ENCODE measurements at places on chromosomes 1 and 21.
A peak's percentile ranks its signal among the peaks of the same experiment; 100 is the strongest.

GRCh38 chr1:184418652-184419349, 32.0 kb downstream of the C1orf21 start:
- no peak for DNase-seq

- no peak for DNase-seq
Measured at GRCh38 chr1:160437432-160438316, 37.3 kb downstream of the VANGL2 start.

- no peak for DNase-seq
Measured at GRCh38 chr21:41428311-41428710, 2.3 kb downstream of the MX1 start.

DNA sequence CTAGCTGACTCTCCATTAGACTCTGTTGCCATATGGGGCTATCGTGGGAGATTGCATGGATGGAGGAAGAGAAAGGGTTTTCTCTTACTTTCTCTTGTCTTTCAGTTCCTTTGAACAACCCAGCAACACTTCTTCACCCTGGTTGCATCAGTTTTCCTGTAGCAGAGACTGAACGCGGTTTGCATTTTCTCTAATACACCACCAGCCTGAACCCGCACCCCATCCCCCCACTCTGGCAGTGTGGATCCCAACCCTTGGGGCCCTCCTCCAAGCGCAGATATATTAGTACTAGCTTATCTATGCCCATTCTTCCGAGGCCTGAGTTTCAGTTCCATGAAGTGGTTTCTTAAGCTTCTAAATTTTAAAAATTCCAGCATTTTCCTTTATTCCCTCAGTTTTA, 12.6 kb downstream of the DR1 start:
- no peak for DNase-seq

- peak; percentile 48 for DNase-seq
Measured at GRCh38 chr1:186680245-186681061, at the start of gene PTGS2. Gene PTGS2 (minus strand): TSS chr1:186680423. CDS start chr1:186680290, 133 bp downstream.

DNA sequence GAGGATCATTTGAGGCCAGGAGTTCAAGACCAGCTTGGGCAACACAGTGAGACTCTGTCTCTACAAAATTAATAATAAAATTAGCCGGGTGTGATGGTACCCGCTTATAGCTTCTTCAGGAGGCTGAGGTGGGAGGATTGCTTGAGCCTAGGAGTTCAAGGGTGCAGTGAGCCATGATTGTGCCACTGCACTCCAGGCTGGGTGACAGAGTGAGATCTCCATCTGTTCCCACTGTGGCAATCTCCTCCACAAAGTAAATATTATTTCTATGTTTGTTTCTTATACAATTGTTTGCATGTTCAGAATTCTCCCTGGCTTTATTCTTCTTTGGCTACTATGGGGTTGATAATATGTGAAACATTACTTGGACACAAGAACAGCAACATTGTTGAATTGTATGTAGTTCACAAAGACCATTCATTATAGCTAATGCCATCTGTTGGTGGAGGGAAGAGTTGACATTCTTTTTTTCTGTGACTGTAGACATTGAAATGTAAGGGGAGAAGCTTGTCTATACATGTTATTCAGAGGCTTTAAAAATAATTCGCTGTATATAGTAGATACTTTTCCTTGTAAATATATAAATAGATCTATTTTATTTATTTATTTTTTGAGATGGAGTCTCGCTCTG, 47.8 kb upstream of the SRSF10 start:
- DNase-seq: peak; percentile 49

- DNase-seq: no peak
Measured at GRCh38 chr1:1678581-1679380, 13.8 kb downstream of the SLC35E2B start.

GRCh38 chr1:215076322-215076721, 6.2 kb upstream of the KCNK2 start:
- DNase-seq: peak; percentile 27

GRCh38 chr1:70587872-70588366, 176.9 kb downstream of the CTH start:
- DNase-seq: no peak

- DNase-seq: no peak
Measured at GRCh38 chr1:21913258-21913657, 23.9 kb downstream of the HSPG2 start.

GRCh38 chr1:159877695-159878444, 15.4 kb upstream of the VSIG8 start:
- no peak for DNase-seq

GRCh38 chr1:232863544-232864275, 58.5 kb downstream of the MAP10 start:
- no peak for DNase-seq

DNA sequence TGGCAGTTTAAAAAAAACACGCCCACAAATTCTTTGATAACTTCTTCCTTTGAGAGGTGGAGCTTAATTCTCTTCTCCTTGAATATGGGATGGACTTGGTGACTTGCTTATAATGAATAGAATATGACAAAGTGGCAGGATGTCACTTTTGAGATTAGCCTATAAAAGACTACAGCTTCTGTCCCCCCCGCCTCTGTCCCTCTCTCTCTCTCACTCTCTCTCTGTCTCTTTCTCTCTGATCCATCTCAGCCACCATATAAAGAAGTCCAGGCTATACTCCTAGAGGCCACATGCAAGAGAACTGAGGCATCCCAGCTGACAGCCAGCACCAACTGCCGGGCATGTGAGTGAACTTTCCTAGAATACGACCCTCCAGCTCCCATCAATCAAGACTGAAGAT, 7.7 kb upstream of the DMBX1 start:
- DNase-seq: no peak

DNA sequence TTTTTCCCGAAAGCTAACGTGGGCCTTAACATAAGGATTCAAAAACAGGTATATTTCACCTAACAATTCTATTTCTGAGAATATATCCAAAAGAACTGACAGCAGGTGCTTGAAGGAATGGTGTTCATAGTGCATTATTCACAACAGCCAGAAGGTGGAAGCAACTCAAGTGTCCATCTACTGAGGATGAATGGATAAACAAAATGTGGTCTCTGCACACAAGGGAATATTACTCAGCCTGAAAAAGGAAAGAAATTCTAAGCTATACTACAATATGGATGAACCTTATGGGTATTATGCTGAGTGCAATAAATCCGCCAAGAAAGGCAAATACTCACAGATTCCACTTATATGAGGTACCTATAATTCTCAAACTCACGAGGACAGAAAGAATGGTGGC, 6.1 kb upstream of the RIPPLY3 start:
- no peak for DNase-seq

DNA sequence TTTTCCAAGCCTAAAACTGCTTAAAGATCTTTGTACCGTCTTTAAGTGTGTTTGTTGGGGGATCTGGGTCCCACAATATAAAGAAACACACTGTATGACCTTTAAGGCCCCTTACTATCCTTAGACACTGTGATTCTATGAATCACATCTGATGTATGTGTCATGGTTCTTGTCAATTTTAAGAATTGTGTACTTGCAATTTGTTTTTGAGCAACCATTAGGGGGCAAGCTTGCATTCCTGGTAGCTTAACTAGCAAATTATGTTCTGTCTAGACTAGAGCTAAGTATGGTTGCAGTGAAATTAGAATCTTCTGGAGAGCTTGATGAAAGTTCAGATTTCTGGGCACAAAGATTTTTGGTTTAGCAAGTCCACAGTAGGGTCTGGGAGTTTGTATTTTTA, 219.5 kb downstream of the TPR start:
- peak; percentile 51 for DNase-seq

GRCh38 chr1:151526735-151527525, 13.2 kb upstream of the TUFT1 start:
- DNase-seq: no peak

GRCh38 chr1:42935971-42936308, 22.7 kb downstream of the SLC2A1 start:
- no peak for DNase-seq

- no peak for DNase-seq
Measured at GRCh38 chr1:181296180-181296579, 187.1 kb upstream of the CACNA1E start.

GRCh38 chr1:154837672-154838171, 32.4 kb downstream of the KCNN3 start:
- no peak for DNase-seq

DNA sequence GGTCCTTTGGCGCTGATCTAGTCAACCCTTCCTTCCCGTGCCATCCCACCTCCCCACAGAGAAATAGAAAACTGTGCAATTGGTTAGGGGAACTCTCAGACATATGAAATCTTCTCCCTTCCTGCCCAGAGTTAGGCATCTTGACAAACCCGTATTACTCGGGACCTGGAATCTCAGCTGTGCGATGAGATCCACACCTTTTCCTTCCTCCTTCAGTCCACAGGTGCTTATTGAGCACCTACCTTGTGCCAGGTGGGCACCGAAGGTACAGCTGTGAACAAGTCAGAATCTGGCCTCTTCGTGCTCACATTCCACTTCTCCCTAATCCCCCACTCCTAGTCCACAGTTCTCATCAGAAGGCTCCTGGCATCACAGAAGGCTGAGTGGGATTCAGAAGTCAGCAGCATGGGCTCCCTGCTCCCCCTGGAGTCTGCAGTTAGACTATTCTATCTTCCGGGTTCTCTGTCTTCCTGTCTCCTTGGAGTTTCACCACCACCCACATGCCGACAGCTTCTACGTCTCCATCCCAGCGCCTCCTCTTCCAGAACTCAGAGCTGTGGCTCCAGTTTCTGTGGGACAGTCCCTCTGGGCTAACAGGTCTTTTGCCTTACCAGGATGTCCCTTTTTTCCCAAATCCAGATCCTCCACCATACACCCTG, 23.0 kb downstream of the KNCN start:
- DNase-seq: no peak

DNA sequence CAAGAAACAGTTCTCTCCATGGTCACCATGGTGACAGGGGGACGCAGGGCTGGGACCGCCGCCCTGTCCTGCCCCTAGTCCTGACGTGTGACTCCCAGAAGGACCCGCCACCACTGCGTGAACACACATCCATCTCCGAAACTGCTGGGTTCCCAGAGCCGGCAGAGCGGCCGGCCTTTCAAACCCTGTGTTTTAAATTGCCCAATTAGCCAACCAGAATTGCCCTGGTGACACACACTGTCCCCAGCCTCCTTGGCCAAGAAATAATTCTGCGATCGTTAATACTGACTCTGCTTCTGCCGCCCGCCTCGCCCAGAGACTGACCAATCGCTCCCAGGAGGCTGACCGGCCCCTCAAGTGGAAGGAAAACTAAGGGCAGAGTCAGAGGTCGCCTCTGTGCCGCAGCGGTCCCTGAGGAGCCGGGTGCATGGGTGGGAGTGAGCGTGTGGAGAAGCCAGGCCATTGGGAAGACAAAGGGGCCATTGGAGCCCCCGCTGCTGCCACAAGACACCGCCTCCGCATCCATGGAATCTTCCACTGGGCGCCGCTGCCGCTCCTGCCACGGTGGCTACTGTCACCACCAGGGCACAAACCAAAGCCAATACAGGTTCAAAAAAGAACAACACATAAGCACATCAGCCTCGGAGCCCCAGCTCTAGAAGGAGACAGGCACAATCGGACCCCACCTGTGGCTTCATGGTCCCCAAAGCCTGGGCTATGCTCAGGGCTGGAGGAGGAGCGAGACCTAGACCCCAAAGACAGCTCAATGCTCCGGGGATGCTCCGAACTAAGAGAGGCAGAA, 273.2 kb downstream of the NPHP4 start:
- DNase-seq: no peak

GRCh38 chr1:248837045-248837780, 811 bp upstream of the ZNF672 start:
- no peak for DNase-seq

- DNase-seq: no peak
Measured at GRCh38 chr1:96515430-96515829, 206.2 kb upstream of the PTBP2 start.

DNA sequence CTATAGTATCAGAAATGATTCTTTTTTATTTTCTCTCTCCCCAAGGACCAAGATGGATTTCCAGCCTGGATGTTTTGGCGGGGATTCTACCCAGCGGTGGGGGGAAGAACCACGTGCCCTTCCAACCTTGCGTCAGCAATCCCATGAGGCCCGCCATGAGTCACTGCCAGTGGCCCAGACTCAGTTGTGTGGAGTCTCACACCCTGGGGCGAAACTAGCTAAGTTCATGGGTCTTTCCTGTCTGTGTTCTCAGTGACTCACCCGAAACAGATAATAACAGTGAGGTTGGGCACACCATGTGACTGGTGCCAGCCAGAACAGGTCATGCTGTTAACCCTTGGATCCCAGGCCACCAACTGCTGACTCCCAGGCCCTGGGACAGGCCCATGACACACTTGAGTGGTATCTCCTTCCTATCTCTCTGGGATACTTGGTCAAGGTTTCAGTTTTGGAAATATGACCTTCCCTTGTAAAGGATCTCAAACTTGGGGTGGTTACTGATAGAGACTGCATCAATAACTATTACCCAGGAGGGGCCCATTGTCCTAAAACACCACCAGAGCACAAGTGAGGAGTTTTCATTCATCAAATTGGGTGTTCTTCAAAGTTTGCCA, 98.0 kb upstream of the DUSP10 start:
- DNase-seq: peak; percentile 72

GRCh38 chr21:33208534-33208933, 21.2 kb upstream of the IFNAR2 start:
- DNase-seq: no peak

GRCh38 chr1:232521660-232522059, 108.3 kb downstream of the SIPA1L2 start:
- DNase-seq: no peak

DNA sequence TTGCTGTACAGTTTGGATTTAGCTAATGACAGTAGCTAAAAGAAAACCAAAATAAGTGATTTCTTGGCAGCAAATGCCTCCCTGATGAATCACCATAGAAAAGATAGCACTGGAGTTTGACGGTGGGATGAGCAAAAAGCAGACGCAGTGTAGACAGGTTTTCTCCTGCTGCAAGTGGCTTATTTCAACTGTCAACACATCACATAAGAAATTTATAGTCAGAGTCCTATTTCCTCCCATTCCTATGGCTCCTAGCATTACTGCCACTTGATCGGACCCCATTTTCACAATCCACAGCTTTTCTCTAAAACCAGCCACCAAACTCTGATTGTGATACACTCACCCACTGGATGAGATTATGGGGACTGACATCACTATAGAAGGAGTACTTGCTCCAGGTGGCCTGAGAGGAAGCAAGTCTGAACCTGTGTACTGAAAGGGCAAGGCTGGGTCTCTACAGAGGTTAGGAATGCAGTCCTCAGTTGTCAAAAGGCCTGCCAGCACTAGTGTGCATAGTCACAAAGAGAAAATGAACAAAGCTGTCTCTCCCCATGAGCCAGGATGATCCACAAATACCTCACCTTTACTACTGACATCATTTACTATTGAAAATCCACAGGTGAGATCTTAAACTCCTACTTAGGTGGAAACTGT, 359.8 kb downstream of the LTN1 start:
- peak; percentile 44 for DNase-seq

DNA sequence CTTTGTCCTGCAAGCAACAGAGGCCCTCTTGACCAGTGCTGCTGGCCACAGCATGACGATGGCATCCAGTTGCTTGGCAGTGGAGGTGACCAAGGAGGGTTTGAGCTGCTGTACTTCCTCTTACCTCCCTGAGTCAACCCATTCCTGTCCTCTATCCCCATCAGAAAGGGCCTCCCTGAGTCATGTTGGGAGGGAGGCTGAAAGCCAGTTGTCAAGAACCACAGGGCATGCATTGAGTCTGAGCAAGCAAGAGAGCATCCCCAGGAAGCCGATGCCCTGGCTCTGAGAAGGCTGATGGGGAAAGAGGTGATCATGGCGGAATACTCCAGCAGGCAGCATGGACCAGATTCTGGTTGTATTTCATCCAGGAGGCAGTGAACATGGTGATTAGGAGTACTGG, 69.6 kb downstream of the LACTBL1 start:
- no peak for DNase-seq

GRCh38 chr1:214570442-214570841, 19.0 kb upstream of the PTPN14 start:
- peak; percentile 77 for DNase-seq

GRCh38 chr1:210743038-210743437, 390.9 kb downstream of the KCNH1 start:
- DNase-seq: no peak

GRCh38 chr1:23466423-23466989, 17.5 kb downstream of the ASAP3 start:
- DNase-seq: no peak
